ENCODE measurements at places on chromosomes 2 and 18.

DNA sequence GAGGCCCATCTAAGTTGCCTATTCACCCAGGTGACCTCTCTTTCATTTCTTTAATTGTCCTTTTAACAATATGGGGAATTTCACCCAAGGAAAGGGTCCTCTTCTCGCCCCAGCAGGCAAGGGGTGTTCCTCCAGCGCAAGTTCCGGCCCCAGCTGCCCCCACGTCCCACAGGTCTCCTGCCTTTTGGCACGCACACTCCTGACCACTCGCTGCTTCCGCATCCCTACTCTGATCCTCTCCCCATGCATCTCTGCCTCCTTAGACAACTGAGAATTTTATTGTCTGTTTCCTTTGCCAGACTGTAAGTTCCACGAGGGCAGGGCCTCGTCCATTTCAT lies 684 bp upstream of the ARPC2 start:
- no peak for DNase-seq

DNA sequence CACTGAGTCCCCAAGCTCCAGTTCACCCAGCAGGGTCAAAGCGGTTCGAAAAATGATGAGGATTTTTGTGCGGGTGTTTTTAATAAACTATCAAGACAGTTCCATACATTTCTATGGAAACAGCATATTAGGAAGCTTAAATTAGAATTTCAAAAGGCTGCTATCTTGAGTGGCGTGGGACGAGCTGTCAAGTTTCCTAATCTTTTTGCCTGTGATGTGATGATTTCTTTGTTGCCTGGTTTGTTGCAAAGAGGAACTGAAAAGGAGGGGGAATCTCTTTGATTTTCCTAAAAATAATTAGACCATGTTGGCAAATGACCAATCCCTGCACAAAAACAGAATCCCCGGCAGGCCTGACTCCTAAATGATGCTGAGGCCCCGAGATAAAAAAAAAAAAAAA lies 66.1 kb upstream of the ATG16L1 start:
- no peak for DNase-seq

DNA sequence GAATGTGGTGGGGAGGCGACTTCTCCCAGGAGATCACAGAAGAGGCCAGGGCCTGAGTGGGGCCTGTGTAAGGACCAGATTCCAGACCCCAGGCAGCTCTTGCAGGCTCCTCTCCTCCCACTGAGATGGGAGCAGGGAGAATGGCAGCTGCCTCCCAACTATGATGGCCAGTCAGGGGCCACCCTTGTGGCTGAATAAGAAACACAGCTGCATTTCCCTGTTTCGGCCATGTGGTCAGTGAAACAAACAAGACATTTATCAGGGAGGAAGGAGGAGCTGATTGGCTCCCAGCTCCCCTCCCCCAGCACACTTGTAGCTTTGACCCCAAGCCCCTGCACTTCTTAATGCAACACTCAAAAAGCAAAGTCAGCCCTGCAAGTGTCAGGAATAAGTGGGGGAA lies 143.5 kb downstream of the CELF4 start:
- no peak for DNase-seq

DNA sequence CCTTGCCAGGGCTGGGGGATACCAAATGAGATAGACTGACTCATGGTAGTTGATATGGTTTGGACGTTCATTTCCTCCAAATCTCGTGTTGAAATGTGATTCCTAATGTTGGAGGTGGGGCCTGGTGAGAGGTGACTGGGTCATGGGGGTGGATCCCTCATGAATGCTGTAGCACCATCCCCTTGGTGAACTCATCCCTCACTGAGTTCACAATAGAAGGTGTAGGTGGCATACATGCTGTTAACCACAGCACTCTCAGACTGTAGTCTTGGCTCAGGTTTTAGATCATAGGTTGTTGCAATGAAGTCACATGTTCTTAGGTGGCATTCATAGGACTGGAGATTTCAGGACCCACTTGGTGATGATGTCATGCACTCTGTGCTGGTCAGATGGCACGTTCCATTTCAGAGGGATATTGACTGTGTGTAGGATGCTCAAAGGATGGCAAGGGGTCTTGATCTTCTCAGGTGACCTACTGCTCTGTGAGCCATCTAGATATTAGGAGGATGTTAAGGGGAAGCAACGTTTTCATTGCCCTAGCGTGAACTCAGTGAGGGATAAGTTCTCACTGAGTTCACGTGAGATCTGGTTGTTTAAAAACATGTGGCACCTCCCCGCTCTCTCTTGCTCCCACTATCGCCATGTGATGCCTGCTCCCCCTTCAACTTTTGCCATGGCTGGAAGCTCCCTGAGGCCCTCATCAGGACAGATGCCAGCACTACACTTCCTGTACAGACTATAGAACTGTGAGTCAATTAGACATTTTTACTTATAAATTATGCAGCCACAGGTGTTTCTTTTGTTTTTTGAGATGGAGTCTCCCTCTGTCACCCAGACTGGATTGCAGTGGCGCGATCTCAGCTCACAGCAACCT lies 73.8 kb upstream of the ACAA2 start:
- DNase-seq: no peak

GRCh38 chr2:135532581-135532980 lies 1.3 kb downstream of the R3HDM1 start:
- DNase-seq: no peak
